Activated CD4-positive, alpha-beta T cell treated with anti-CD3 and anti-CD28 coated beads for 1 hour (primary cell): ENCODE measurements at places on chromosomes 2 and 18.

DNA sequence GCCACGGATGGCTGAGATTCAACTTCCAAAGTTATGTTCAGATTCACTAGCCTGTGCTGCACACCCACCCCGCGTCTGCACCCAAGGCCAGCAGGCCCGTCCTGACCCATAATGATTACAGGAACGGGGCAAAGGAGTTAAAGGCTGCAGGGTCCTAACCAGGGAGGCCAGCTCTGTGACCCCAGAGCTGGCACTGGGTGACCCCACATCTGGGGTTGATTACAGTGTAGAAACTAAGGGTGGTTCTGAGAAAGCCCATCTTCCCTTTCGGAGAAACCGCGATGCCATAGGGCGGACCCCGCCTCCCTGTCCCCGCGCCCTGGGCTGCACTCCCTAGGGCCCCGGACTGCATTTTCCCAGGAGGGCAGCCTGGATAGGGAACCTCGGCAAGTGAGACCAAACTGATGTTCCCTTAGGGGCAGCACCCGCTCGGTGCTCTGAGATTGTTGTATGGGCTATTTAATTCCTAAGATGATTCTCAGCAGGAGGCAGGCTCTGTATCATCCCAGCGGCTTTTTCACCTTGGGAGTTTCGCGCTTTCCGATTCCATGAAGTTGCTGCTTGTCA, 2.2 kb upstream of the GPR148 start:
- DNase-seq, result no peak

GRCh38 chr18:50696436-50696835, 123.4 kb downstream of the MRO start:
- DNase-seq, result no peak

GRCh38 chr18:80200171-80200931, 47.0 kb downstream of the PARD6G start:
- no peak for DNase-seq

GRCh38 chr18:22827216-22827615, 105.9 kb upstream of the RBBP8 start:
- DNase-seq, result no peak

DNA sequence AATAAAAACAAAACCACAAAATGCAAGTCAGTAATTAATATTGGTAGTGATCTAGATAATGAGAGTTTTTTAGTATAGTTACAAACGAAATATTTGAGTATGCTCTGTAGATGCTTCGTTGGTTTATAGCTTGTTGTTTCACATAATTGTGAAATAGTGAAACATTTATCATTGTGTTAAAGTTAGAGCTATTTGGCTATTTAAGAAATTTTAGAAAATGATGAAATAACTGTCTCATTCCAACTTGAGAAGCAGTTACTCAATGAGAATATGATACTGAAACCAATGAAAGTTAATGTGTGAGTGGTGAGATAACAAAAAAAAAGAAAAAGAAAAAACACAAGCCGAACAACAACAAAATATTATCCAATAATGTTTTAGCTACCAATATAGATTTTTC, 475.6 kb upstream of the ZEB2 start:
- no peak for DNase-seq

- no peak for DNase-seq
Measured at GRCh38 chr18:60935041-60935910, 398.0 kb upstream of the CDH20 start.

DNA sequence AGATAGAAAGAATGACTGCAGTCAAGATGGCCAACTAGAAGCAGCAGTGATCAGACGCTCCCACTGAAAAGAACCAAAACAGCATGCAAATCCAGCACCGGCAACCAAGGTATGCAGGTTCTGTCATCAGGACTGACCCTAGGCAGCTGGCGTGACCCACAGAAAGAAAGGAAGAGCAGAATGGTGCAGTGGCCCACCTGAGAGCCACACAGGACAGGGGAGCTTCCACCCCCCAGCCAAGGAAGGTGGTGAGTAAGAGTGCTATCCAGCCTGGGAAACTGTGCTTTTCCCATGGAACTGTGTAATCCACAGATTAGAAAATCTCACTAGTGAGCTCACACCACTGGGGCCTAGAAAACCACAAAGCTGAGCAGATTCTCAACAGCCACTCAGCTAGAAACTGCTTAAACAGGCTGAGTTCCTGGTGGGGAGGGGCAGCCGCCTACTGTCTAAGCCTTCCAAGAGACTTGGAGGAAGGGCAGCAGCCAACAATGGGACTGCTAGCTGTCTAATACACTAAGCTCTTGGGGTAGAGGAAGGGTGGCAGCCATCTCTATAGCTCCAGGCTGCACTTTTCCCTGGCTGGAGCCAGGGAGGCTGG, 127.9 kb downstream of the EVA1A start:
- DNase-seq, result no peak

- no peak for DNase-seq
Measured at GRCh38 chr2:609881-610280, 67.3 kb downstream of the TMEM18 start.

DNA sequence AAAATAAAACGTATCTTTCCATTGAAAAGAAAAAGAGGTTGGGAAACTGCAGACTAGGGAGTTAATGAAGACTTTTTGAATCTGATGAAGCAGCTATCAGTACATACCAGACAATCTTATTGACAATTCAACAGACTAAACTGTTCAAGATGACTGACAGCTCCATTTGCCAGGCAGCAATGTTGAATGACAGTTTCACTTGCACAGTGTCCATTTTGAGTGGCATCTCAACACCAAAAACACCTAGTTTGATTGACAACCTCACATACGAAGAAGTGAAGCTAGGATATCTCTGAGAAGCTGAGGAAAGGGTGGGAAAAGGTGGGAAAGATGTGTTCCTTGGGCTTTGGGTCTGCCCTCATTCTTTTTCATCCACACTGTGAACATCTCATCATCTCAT, 315.0 kb upstream of the SYT4 start:
- no peak for DNase-seq
